ENCODE measurements at places on chromosomes 5 and 9.

- DNase-seq = no peak
Observed at GRCh38 chr5:143693651-143694252, 118.2 kb upstream of the HMHB1 start.

GRCh38 chr5:96149546-96149945 lies 187.9 kb upstream of the ELL2 start:
- DNase-seq = no peak

- no peak for DNase-seq
Observed at GRCh38 chr5:122965111-122965510, 71.4 kb downstream of the PPIC start.

DNA sequence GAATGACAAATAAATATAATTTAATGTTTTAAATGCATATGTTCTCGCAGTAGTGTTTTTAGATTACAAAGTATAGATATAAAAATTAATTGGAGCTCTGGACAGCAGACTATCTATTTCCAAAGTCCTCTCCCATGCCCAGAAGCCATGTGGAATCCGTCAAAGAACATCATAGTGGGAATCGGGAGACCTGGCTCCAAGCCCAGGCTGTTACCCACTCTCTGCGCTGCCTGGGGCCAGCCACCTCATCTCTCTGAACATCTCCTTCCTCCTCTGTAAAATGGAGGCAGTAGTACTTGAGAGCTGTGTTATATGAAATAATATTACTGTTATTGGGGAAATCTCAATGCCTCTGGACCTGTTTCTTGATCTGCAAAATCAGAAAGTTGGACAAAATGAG lies 58.1 kb upstream of the SLC30A5 start:
- no peak for DNase-seq

GRCh38 chr9:99057665-99058625 lies 47.0 kb upstream of the TGFBR1 start:
- no peak for DNase-seq

GRCh38 chr5:107272954-107273353 lies 397.8 kb downstream of the EFNA5 start:
- no peak for DNase-seq

DNA sequence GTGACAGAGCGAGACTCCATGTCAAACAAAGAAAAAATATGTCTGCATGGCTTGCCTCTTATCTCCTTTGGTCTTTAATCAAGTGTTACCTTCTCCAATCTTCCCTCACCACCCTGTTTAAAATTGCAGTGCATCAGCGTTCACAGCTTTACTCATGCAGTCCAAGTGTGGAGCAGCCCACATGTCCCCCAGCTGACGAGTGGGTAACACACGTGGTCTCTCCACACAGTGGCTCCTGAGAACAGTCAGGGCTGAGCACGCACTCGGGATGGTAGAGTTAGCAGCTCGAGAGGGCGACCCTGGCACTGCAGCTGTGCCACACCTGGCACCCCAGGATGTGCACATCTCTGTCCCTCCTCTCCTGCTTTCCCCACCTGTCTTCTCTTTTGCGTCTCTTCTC lies 25.9 kb upstream of the CFAP157 start:
- no peak for DNase-seq

GRCh38 chr5:172164769-172165212 lies 23.2 kb downstream of the STK10 start:
- no peak for DNase-seq

DNA sequence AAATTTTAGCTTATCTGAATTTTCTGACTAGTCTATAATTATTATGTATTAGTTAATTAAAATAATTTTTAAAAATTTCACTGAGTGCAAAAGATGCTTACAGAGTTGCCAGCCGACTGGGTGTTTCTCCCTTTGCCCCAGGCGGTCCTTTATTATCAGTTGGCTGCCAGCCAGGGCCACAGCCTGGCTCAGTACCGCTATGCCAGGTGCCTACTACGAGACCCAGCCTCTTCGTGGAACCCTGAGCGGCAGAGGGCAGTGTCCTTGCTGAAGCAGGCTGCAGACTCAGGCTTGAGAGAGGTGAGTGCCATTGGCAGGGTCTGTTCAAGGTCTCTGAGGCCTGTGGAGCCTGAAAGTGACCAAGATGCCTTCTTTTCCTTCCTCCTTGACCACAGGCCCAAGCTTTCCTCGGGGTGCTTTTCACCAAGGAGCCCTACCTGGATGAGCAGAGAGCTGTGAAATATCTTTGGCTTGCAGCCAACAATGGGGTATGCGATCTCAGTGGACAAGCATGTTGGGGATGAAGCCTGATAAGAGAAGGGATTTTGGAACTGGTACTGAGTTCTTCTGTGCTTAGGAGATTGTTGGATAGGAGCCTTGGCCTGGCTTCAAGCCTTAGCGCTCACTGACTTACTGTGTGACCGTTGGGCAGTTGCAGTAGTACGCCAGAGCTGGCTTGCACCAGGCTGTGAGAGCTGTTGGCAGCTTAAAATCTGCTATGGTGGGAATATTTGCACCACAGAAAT lies 10.6 kb downstream of the DELE1 start:
- DNase-seq = no peak

DNA sequence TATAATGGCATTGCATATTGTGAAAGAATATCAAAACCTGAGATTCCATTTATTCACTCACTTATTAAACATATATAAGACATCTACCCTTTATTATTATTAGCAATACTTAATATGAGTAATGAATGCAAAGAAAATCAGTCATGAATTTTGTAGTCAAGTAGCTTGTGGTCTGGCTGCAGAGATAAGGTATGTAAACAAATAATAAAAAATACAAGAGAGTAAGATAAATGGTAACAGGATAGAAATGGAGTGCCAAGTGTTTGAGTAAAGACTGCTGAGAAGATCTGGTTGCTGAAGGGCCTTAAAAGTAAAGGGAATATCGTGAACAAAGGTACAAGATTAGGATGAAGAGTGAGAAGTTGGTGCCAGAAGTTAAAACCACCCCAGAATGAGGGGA lies 18.4 kb downstream of the TRIM32 start:
- no peak for DNase-seq

- no peak for DNase-seq
Observed at GRCh38 chr5:98099448-98100105, 673.9 kb upstream of the RGMB start.
